ENCODE measurements at places on chromosomes 1 and 21. TPM values are rescaled to one million over a fixed set of nuclear protein-coding genes. Genes with fewer than 3 reads are reported as not detected.

DNA sequence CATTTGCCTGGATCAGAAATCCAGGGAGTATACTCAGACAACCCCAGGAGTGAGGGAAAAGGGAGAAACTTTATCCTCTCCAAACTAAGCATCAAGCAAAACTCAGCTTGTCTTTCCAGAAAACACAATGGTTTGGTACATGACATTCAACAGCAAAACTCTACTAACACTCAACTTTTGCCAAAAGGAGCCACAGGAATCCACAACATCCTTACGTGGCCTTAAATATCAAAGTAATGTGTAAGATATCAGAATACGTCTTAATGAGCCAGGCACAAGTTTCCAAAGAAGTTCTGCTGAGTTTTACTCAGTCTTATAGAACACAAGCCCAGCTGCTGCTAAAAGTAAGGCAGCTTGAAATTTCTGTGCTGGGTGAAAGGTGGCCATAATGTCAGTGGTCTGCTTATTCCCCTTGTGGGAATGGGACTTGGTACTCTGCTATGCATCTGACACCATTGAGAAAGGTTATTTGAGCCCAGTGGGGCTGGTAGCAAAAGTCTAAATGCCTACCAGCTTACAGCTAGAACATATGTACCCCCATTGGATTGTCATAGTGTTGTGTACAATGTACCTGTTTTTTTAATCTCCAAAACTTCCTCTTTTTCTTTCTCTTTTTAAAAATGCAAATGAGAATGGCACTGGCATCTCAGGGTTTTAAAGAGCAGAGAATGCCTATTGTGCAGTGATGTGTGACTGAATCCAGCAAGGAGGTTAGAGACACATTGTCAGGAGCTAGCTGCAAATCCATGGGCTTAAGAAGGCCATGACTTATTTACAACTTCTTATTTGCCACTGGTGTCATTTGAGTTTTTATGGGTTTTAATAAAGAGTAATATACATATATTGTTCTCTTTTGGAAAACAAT, 62.0 kb upstream of the ST6GALNAC3 start:
- DNase-seq, result no peak
- H3K4me3 ChIP-seq, result no peak overlapping the region
- no peaks in the 10 kb centered on the region for H3K4me1 ChIP-seq
- H3K27me3 ChIP-seq, result no peaks in the 10 kb centered on the region
- H3K27ac ChIP-seq, result no peak overlapping the region

GRCh38 chr1:14292520-14292919, 306.0 kb upstream of the KAZN start:
- no peaks in the 10 kb centered on the region for H3K4me1 ChIP-seq
- H3K27ac ChIP-seq, result no peak overlapping the region
- no peaks in the 10 kb centered on the region for H3K27me3 ChIP-seq
- DNase-seq, result no peak
- H3K36me3 ChIP-seq, result peaks cover 6% of the 10 kb centered on the region

DNA sequence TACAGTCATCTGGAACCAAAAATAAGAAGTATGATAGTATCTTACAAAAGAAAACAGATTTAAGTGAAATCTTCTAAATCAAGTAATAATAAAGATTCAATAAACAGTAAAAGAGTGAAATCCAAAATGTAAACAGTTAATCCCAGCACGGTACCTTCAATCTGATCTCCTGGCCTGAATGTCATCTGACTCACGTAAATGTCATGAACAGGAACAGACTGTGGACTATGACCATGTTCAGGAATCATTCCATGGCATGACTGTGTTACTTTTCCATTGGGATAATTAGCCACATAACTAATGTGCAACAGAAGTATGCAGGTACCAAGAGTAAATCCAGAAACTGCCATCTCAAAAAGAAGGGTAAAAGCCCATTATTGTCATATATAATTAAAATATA, 18.0 kb downstream of the FRRS1 start:
- H3K4me3 ChIP-seq, result no peak overlapping the region
- no peak overlapping the region for H3K27ac ChIP-seq
- DNase-seq, result no peak
- no peaks in the 10 kb centered on the region for H3K4me1 ChIP-seq

DNA sequence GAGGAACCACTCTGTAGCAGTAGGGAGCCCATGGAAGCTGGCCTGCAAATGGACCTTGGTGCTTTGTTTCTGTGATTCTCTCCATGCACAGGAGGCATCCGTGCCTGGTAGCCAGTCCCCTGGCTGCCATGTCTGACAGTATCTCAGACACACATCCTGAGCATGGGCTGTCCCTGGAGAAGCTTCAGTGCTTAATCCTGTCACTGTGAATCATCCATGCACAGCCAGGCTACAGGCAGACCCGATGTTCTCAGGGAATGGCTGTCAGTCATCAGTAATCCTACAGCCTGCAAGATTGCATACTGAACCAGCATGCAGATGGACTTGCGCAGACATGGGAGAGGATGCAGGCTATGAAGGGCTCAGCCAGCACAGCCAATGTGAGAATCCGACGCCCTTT, 606.3 kb upstream of the PLXNA2 start:
- no peak for DNase-seq
- no peaks in the 10 kb centered on the region for H3K36me3 ChIP-seq
- H3K27me3 ChIP-seq, result peaks cover 1% of the 10 kb centered on the region
- no peak overlapping the region for H3K4me3 ChIP-seq
- no peak overlapping the region for H3K27ac ChIP-seq

GRCh38 chr1:153750026-153750995, 22.5 kb downstream of the INTS3 start:
- no peak overlapping the region for H3K4me3 ChIP-seq
- H3K4me1 ChIP-seq, result peaks cover 3% of the 10 kb centered on the region
- no peak for DNase-seq
- H3K36me3 ChIP-seq, result peaks cover 7% of the 10 kb centered on the region

GRCh38 chr1:101945884-101946283, 50.8 kb downstream of the OLFM3 start:
- no peak overlapping the region for H3K4me3 ChIP-seq
- no peak overlapping the region for H3K27ac ChIP-seq
- no peaks in the 10 kb centered on the region for H3K4me1 ChIP-seq
- H3K36me3 ChIP-seq, result no peaks in the 10 kb centered on the region

GRCh38 chr1:109391157-109391556, 6.6 kb downstream of the SORT1 start:
- DNase-seq, result no peak
- H3K4me3 ChIP-seq, result no peak overlapping the region
- H3K27me3 ChIP-seq, result peaks cover 2% of the 10 kb centered on the region
- no peaks in the 10 kb centered on the region for H3K36me3 ChIP-seq
- H3K27ac ChIP-seq, result no peak overlapping the region

- peaks cover 8% of the 10 kb centered on the region for H3K36me3 ChIP-seq
- H3K27ac ChIP-seq, result no peak overlapping the region
- H3K4me1 ChIP-seq, result peaks cover 12% of the 10 kb centered on the region
- no peak overlapping the region for H3K4me3 ChIP-seq
These were observed 359.3 kb downstream of the SMYD3 start for GRCh38 chr1:246147524-246148461.

- H3K27me3 ChIP-seq, result no peaks in the 10 kb centered on the region
- H3K36me3 ChIP-seq, result no peaks in the 10 kb centered on the region
- H3K27ac ChIP-seq, result no peak overlapping the region
- no peak overlapping the region for H3K4me3 ChIP-seq
These were observed 44.4 kb downstream of the FAF1 start for GRCh38 chr1:50915621-50916020.

DNA sequence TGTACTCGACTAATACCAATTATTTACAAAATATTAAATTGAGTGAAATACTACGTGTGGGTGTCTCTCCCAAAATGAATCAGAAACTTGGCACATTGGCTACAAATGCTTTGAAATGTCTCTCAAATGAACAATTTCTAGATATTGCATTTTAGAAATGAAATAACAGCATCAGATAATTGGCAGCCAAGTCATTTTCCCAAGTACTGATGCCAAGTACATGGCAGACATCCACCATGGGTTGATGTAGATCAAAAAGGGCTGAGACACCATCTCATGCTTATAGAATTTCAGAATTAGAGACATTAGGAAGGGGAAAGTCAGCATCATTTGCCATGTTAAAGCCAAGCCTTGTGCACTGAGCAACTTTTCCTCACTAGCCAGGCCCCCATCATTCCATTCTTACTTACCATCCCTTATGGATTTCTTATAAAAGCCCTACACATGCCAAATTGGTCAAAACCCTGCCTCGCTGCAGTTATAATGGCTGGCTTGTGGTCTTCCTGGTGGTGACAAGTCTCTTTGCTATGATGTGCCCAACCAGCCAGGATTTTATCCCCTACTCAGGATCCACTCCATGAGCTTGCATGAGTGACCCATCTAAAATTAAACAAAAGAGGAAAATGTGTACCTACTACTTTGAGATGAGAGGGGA, 73.1 kb downstream of the GREM2 start:
- H3K27me3 ChIP-seq, result no peaks in the 10 kb centered on the region
- H3K27ac ChIP-seq, result no peak overlapping the region
- no peak overlapping the region for H3K4me3 ChIP-seq
- no peak for DNase-seq

DNA sequence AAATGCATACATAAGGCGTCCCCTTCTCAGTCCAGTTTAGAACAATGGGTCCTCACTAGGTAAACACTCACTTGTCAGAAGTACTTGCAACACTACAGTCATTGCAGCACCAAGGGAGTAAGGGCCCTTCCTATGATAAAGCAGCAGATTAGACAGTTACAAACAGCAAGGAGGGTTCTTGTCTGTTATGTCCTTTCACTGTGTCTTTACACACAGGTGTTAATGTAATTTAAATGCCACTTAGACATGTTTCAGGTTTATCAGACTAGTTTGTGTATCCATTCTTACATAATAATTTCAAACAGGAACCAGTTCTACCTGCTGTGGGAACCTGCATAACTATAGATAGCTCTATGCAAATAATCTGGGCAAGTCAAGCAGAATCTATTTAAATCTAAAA, 105.6 kb upstream of the USH2A start:
- H3K4me1 ChIP-seq, result no peaks in the 10 kb centered on the region
- no peaks in the 10 kb centered on the region for H3K27me3 ChIP-seq
- no peak for DNase-seq
- no peak overlapping the region for H3K27ac ChIP-seq
- no peak overlapping the region for H3K4me3 ChIP-seq
- no peaks in the 10 kb centered on the region for H3K36me3 ChIP-seq

DNA sequence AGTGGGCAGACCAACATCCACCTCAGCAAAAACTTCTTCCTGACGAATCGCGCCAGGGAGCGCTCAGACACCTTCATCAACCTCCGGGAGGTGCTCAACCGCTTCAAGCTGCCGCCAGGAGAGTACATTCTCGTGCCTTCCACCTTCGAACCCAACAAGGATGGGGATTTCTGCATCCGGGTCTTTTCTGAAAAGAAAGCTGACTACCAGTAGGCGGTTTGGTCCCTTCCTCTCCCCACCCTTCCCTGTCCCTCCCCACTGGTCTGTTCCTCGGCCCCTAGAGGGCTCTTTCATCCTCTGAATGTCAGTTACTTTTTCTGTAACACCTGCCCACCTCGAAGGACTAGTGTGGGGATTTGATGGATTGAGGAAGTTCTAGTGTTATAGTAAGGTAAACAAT, 46.9 kb downstream of the CAPN2 start:
- no peaks in the 10 kb centered on the region for H3K36me3 ChIP-seq
- H3K4me1 ChIP-seq, result no peaks in the 10 kb centered on the region
- DNase-seq, result no peak
- H3K27ac ChIP-seq, result no peak overlapping the region
- H3K4me3 ChIP-seq, result no peak overlapping the region
- no peaks in the 10 kb centered on the region for H3K27me3 ChIP-seq

DNA sequence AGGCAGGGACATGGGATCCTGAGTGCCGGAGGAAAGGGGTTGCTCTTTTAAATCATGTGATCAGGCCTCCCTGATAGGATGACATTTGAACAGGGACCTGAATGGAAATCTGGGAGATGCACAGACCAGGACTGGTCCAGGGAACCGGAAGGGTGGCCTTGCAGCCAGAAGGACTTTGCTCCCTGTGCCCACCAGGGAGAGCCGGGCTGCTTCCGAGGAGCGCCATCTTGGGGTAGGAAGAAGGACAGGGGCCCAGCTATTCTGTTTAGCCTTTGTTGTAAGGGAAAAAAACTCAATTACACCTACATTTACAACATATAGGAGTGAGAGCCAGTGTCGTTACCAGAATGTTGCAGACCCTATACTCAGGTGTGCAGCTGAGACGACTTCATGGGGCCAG, 5.5 kb downstream of the KLHDC7A start:
- H3K27ac ChIP-seq, result no peak overlapping the region
- H3K4me1 ChIP-seq, result no peaks in the 10 kb centered on the region
- H3K27me3 ChIP-seq, result peaks cover 2% of the 10 kb centered on the region
- no peaks in the 10 kb centered on the region for H3K36me3 ChIP-seq
- H3K4me3 ChIP-seq, result no peak overlapping the region
- no peak for DNase-seq

DNA sequence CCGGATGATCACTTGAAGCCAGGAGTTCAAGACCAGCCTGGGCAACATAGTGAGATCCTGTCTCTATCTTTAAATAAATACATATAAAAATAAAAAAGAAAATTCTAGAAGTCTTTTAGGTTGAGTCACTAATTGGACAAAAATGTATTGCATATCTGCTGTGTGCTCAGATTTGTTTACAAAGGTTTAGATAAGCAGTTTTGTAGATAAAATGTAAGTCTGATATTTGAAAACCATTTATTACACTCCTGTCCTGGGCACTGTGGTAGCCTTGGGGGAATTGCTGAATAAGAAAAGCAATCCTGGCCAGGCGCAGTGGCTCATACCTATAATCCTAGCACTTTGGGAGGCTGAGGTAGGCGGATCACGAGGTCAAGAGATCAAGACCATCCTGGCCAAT, 11.6 kb downstream of the GMEB1 start:
- H3K4me3 ChIP-seq, result no peak overlapping the region
- H3K27me3 ChIP-seq, result peaks cover 2% of the 10 kb centered on the region
- DNase-seq, result no peak
- H3K27ac ChIP-seq, result no peak overlapping the region
- H3K4me1 ChIP-seq, result no peaks in the 10 kb centered on the region
- no peaks in the 10 kb centered on the region for H3K36me3 ChIP-seq

DNA sequence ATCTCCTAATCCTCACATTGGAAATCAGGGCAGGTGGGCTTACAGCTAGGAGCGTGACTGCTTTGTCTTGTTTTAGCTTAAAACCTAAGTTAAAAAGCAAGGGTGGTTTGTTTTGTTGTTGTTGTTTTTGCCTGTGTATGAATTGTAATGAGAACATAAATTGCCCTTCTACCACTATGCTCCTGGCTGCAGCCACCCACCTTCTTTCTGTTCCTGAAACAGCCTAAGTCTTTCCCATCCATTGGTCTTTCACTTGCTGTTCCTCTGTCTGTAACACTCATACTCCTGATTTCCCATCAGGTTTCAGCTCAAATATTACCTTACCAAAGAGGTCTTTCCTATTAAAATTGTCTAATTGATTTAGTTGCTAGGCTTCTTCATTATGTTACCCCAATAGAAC, 604 bp upstream of the TMEM79 start:
- peak overlapping the region; percentile 88 for H3K27ac ChIP-seq
- peaks cover 18% of the 10 kb centered on the region for H3K4me1 ChIP-seq
- H3K36me3 ChIP-seq, result no peaks in the 10 kb centered on the region
- DNase-seq, result no peak
- H3K4me3 ChIP-seq, result peak overlapping the region; percentile 97

The FCAMR gene
- not detected for total RNA-seq

The GABRD gene
- 2.5 TPM for total RNA-seq

The LRRC38 gene
- total RNA-seq, result not detected

The IL20 gene
- total RNA-seq, result not detected

The ZNF436 gene
- 13.3 TPM for total RNA-seq

The UBE2U gene
- not detected for total RNA-seq

The TNFRSF4 gene
- 0.29 TPM for total RNA-seq

The NBPF4 gene
- total RNA-seq, result not detected

The FMO4 gene
- 0.56 TPM for total RNA-seq
